Retinal pigment epithelial cell (primary cell): ENCODE measurements at places on chromosomes 6 and 20.

DNA sequence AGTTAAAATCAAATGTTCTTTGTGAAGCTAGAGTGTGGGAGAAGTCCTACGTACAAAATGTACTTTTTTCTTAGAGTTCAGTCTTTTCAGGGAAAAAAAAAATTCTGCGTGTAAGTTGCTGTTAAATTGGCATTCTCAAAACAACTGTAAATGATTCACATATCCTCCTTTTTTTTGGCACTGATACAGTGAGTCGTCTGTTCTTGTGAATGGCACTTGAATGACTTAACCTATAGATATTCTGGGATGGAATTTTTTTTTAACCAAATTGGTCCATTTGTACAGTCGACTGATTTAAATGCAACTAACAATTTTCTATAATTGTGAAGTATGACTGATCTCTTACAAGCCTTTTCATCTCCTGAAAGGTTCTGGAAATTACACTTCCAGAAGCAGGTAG, 5.5 kb upstream of the JAG1 start:
- no peak for DNase-seq

DNA sequence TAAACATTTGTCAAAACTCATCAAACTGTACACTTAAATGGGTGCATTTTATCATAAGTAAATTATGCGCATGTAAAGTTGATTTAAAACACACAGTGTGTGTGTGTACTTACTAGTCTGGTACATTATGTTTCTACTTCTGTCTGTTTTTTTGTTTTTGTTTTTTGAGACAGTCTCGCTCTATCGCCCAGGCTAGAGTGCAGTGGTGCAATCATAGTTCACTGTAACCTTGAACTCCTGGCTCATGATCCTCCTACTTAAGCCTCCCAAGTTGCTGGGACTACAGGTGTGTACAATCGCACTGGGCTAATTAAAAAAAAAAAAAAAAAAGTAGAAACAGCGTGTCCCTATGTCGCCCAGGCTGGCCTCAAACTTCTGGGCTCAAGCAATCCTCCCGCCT, 23.0 kb upstream of the FKBP5 start:
- no peak for DNase-seq

DNA sequence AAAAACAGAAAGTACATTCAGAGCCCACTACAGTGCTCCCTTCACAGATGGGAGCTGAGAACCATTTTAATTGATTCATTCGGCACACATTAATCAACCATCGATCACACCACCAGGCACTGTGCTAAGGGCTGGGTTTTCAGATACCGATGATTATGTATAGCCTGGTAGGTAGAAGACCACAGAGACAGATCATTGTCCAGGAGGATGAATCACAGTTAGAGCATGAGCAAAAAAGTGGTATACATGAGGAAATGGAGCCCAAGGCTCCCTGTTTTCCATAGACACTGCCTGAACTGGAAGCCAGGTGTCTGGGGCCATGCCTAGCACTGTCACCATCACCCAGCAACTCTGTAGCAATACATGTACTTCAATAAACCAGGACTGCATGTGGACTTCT, 9.0 kb upstream of the PRDM1 start:
- DNase-seq: no peak

- no peak for DNase-seq
Measured at GRCh38 chr6:160368670-160369069, 20.5 kb downstream of the SLC22A3 start.

DNA sequence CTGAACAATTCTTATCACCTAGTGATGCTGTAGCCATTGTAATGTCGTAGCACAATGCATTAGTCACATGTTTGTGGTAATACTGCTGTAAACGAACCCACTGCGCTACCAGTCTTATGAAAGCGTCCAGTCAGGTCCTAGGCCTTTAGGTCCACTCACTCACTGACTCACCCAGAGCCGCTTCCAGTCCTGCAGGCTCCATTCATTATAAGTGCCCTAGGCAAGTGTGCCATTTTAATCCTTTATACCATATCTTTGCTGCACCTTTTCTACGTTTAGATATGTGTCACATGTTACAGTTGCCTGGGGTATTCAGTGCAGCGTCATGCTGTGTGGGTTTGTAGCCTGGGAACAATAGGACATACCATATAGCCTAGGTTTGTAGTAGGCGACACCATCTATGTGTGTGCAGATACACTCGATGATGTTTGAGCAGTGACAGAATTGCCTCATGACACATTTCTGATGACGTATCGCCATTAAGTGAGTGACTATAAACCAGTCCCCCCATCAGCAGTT, 15.4 kb downstream of the IGF2R start:
- peak; percentile 77 for DNase-seq

- no peak for DNase-seq
Measured at GRCh38 chr20:62534526-62535221, 58.9 kb upstream of the GATA5 start.

DNA sequence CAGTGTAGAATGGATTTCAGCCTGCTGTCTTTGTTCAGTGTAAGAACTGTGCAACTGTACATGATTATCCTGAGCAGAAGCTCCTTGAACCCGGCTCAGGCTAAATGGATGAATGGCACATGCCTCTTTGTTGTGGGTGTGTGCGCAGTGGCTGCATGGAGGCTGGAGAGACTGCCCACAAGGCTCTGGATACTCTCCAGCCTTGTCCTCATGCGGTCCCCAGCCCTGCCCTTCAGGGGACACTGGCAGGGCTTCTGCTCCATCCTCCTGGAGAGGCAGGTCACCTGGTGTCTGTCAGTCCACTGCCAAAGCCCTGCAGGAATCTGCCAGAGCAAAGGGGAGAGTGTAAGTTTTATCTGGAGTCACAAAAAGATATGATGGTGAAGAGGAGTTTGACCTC, 241.7 kb upstream of the EXOC2 start:
- DNase-seq: no peak

DNA sequence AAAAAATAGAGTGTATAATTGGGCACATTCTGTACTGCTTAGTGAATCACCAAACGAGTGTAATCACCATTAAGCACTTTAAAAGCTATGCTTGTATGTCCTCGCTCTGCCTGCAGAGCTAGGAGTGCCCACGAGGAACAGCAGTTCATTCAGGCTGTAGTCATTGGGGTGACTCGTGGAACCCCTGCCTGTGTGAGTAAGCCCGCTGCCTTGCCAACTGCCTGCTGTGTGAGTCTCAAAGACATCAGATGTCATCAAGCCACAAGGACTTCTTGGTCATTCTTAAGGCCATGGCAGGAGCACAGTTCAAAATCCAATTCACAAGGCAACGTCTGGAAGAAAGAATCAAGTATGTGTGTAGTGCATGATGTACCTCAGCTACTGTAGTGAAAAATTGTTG, 60.4 kb downstream of the FOXO3 start:
- DNase-seq: peak; percentile 81

GRCh38 chr6:13307508-13307995, 20.8 kb downstream of the TBC1D7 start:
- DNase-seq: no peak

DNA sequence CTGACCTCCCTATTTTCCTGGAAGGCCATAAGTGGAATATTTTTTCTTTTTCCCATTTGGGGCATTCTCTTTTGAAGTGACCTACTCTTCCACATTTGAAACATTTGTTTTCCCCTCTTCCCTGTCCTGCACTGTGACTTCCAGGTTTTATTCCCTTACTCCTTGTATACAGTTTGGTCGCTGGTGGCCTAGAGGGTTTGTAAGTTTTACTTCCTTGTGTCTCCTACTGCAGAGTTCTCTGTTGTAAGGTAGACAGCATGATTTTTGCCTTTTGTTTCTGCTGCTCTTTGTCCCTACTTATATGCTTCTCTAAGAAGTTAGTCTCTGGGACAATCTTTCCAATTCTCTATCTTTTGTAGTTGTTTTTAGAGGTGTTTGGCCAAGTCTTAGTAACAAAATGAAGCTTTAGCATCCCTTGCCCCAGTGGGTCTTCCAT, 7.4 kb upstream of the ZNFX1 start:
- DNase-seq: no peak

- no peak for DNase-seq
Measured at GRCh38 chr6:112224088-112224487, 30.3 kb downstream of the LAMA4 start.

GRCh38 chr20:44404204-44405181, 49.0 kb downstream of the HNF4A start:
- no peak for DNase-seq

GRCh38 chr6:1176567-1176966, 135.3 kb upstream of the FOXQ1 start:
- no peak for DNase-seq

DNA sequence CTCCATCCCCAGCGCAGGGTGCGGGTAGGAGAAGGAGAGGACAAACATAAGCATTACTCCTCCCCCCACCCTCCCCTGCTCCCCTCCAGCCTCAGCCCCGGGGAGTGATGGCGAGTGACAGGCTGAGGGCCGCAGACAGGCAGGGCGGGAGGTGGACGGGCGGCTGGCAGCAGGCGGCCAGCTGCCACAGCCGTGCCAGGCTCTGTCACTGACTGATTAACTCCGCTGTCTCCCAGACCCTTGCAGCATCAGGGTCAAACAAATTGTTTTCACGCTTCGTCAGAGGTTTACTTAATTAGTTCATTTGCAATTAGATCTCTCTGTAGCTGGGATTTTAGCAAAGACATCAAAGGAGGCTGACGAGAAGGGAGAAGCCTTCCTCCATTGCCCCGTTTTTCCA, 41.9 kb downstream of the FOXP4 start:
- DNase-seq: no peak

- DNase-seq: no peak
Measured at GRCh38 chr6:131295081-131295480, 159.8 kb downstream of the AKAP7 start.

GRCh38 chr6:24686946-24687345, 20.1 kb downstream of the ACOT13 start:
- no peak for DNase-seq
